Activated naive CD4-positive, alpha-beta T cell (primary cell): ENCODE measurements at places on chromosomes 2 and 18.

- no peak for DNase-seq
Observed at GRCh38 chr2:99356853-99357252, 19.7 kb downstream of the EIF5B start.

DNA sequence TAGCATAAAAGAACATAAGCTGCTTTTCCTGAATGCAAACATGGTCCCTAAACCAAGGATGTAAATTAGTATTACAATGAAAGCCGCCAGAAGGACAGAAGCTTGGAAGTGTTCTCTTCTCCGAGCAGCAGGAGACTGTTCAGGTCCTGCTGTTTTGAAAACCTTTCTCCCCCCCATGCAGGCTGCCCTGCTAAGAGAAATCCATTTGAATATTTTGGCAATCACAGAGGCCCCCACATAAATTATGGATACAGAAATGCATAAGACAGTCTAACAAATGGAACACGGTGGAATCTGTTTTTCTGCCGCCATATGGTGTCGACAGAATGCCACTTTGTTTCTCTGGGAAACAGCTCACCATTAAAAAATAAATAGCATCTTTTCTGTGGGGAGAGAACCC lies 600.4 kb upstream of the KLHL29 start:
- no peak for DNase-seq

DNA sequence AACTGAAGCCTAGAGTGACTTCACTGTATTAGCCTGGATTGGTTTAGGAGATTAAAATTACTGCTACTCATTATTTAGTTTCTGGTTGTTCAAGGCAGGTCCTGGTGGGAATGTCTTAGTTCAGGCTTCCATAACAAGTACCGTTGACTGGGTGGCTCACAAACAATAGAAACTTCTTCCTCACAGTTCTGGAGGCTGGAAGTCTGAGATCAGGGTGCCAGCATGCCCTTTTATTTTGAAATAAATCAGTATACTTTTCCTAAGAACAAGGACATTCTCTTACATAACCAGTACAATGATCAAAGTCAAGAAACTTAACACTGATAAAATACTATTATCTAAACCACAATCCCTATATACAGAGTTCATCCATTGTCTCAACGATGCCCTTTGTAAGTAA lies 4.0 kb upstream of the DAW1 start:
- DNase-seq = no peak

DNA sequence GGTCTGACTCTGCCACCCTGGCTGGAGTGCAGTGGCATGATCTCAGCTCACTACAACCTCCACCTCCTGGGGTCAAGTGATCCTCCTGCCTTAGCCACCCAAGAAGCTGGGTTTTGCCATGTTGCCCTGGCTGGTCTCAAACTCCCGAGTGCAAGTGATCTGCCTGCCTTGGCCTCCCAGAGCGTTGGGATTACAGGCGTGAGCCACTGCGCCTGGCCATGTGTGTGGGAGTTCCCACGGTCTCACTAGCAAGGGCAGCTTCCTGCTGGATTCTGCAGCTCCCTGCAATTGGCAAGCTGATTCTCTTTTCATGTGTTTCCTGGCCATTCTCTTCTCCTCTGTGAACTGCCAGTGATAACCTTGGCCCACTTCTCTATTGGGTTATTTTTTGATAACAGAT lies 84.0 kb downstream of the USP40 start:
- no peak for DNase-seq

DNA sequence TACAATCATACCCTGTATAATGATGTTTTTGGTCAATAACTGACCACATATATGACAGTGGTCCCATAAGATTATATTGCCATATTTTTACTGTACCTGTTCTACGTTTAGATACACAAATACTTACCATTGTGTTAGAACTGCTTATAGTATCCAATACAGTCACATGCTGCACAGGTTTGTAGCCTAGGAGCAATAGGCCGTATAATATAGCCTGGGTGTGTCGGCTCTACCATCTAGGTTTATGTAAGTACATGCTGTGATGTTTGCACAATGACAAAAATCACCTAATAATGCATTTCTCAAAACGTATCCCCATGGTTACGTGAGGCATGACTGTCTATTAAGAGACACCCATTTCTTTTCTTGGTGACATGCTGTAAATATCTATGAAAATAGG lies 55.0 kb upstream of the APCDD1 start:
- no peak for DNase-seq

GRCh38 chr2:50879457-50879856 lies 152.5 kb downstream of the NRXN1 start:
- no peak for DNase-seq

DNA sequence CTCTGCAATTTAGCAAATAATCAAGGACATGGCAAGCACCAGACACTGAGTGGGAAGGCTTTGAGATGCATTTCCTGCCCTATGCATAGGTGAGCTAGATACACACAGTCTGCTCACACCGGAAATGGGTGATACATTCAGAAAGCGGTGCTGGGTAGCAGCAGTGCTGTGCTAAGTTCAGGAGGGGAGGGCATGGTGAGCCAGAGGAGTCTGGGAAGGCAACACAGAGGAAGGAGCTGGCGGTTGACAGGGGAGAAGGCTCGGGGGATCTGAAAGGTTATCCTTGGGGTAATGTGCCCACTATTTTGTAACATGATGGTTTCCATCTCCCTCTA lies 57.4 kb upstream of the EPAS1 start:
- DNase-seq = no peak

DNA sequence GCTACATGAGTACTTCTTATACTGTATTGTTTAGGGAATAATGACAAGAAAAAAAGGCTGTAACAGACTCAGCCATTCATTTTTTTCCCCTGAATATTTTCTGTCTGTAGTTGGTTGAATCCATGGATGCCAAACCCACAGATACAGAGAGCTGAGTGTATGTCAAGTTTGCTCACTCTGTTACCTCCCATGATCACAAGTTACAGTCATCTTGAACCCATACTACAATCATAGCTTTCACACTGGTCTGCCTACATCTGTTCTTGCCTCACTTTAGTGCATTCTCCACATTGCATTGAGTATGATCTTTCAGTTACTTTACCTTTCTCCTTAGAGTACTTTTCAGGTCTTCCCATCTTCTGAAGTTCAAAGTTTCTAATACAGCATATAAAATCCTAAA lies 94.0 kb downstream of the BIRC6 start:
- no peak for DNase-seq

DNA sequence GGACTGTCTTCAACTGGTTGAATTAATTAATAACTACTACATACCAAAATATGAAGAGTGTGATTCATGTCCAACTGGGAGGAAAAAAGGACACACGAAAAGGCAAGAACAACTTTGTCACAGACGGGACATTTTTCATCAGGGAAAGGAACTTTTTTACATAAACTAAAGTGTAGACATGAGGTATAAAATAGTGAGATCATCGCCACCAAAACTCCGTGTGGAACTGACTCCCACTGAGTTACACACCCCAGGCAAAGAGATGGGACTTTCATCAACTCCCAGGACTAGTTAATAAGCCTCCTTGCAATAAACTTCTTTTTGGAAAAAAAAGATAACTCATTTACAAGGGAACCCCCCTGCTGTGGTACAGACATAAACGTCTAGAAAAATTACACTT lies 12.9 kb upstream of the NMI start:
- DNase-seq = no peak

DNA sequence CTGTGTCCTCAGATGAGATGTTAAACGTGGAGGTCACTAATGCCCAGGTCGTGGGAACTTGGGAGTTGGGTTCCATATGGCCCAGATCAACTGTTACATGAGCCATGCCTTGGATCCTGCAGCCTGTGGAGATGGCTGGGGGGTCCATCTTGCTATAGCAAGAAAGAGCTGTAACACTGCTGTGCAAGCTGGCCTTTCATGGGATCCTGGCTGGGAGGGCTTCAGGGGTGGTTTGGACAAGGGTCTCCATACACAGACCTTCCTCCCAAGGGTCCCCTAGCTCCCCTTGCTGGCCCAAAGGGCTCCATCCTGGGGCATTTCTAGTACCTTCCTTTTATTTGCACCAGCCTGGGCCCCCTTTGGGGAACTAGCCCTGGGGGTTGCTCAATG lies 337.7 kb downstream of the DYSF start:
- no peak for DNase-seq

GRCh38 chr2:1518867-1519530 lies 105.7 kb downstream of the TPO start:
- DNase-seq = no peak

DNA sequence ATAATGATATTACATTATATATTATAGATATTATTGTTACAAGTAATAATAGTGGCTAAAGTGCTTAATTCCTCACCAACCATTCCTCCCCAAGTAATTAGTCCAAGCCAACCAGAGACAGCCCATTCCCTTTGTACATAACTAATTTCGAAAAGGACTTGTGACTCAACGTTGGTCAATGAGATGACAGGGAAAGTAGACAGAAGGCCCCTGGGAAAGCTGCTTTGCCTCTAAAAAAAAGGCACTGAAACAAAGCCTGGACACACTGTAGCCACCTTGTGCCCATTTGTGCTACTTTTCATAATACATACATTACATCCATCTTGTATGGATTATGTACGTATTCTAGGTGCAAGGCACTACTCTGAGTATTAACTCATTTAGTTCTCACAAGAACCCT lies 28.8 kb downstream of the COLEC12 start:
- DNase-seq = no peak

GRCh38 chr2:42708179-42708578 lies 55.8 kb downstream of the OXER1 start:
- DNase-seq = no peak

GRCh38 chr2:53315149-53315548 lies 452.5 kb upstream of the CHAC2 start:
- no peak for DNase-seq

DNA sequence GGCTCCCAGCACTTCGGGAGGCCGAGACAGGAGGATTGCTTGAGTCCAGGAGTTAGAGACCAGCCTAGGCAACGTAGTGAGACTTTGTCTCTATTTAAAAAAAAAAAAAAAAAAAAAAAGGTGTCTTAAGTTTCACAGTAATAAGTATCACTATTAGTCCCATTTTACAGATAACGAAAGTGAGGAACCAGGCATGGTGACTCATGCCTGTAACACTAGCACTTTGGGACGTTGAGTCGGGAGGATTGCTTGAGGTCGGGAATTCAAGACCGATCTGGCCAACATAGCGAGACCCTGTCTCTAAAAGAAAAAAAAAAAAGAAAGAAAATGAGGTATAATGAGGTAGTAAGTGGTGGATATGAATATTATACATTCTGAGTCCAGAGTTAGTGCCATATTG lies 2.5 kb downstream of the KCNJ13 start:
- no peak for DNase-seq

GRCh38 chr2:184824597-184824996 lies 226.3 kb downstream of the ZNF804A start:
- DNase-seq = no peak

GRCh38 chr18:70634576-70635147 lies 345.8 kb downstream of the SOCS6 start:
- DNase-seq = no peak

DNA sequence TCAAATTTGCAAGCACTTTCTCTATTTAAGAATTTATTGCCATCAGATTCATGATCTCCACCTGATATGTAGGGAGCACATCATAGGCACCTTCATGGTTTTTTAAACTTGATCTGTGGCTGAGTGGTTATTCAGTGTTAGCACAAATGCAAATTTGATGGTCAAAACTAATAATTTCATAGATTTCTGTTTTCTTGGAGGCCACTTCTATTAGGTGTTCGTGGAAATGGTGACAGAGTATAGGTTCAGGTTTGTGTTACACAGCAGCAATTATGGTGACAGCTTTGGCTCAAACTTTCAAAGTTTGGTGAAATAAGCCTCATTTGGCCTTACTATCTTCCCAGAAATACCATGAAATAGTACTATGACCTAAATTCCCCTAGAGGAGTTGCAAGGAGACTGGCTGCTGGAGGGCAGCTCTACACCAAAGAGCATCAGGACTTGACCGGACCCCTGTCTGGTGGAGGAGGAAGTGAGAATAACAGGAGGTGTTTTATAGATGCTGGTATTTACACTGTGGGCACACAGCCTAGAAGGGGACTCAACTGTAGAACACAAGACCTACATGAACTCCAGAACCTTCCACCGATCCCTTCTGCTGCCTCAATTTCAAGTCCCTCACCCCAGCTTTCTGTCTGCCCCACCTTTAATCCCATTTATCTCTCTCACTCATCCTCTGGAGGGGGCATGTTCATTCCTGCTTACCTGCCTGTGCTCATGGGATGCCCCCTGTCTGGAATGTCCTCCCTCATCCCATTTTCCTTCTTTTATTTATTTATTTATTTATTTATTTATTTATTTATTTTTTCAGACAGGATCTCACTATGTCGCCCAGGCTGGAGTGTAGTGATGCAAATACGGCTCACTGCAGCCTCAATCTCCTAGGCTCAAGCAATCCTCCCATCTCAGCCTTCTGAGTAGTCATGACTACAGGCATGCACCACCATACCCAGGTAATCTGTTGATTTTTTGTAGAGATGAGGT lies 132.9 kb upstream of the SIX2 start:
- DNase-seq = no peak

- no peak for DNase-seq
Observed at GRCh38 chr2:42339191-42339912, 21.7 kb downstream of the COX7A2L start.
